ENCODE measurements at places on chromosomes 13 and 19.

DNA sequence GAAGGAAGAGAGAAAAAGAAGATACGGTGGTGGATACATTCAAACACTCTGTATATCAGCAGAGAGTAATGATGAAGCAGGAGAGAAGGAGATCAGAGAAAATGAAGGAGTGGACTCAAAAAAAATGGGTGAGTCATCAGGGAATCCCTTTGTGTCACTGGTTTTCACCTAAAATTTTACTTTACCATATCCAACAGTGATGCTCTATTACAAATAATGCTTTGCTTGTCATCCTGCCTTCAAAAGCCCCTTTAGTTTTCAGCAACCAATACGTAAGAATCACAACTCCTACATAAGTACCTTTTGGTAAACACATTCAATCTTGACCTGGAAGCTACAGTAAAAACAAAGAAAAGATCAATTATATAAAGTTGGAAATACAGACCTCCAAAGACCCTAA is 88.8 kb downstream of the ENOX1 start:
- DNase-seq: no peak

DNA sequence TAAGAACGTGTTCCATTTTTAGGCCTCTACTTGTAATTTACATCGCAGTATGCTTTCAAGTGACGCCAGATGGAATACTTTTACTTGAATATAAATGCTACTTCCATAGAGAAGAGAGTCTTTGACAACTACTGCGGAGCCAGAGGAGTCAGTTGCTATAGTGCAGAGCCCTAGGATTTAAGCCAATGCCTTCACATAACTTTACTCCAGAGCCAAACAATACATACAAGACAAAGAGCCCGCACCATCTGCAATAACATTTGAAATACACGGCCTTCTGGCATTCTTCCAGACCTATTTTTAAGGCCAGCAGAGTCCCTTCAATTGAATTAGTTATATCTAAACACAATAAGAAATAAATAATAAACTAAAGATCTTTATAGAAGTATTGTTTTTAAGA is 59.4 kb downstream of the XPO4 start:
- DNase-seq: no peak

- no peak for DNase-seq
These were observed 58.3 kb upstream of the CLDN10 start for GRCh38 chr13:95494082-95494681.

DNA sequence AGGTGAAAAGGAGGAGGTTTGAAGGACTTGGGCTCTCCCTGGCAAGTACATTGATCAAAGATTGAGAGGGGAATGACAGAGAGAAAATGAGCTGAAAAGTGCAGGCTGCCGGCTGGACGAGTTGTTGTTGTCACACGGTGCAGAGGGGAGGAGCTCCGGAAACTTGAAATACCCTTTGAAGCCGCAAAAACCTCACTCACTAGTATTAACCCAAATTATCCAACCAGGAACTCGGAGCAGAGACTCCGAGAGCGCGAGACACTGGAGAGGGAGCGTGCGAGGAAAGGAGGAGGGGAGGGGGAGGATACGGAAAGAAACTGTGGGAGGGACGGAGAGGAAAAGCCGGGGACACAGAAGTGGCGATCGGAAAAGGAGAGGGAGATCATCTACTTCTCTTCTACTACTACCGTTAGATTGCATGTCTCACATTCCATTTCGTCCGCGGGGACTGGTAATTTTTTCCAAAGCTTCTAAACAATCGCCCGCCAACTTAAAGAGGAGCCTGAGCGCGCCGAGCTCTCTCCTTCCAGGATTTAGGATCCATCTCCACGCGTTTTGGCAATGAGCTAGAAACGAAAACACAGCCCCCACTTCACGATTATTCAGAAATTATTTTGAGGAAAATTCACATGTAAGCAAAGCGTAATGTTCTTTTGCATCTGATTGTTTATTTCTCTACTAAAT is at the start of gene DACH1:
Gene DACH1, minus strand, starts transcription at position 74 of the 684 bp plus-strand sequence.
- DNase-seq: no peak

GRCh38 chr19:41296433-41296871 is 13.5 kb upstream of the CCDC97 start:
- no peak for DNase-seq

- DNase-seq: no peak
These were observed 4.8 kb downstream of the MEGF8 start for GRCh38 chr19:42330241-42330711.

GRCh38 chr13:29362849-29363604 is 232.5 kb downstream of the SLC7A1 start:
- DNase-seq: no peak

- no peak for DNase-seq
These were observed 109.1 kb downstream of the NALCN start for GRCh38 chr13:101307181-101307701.

DNA sequence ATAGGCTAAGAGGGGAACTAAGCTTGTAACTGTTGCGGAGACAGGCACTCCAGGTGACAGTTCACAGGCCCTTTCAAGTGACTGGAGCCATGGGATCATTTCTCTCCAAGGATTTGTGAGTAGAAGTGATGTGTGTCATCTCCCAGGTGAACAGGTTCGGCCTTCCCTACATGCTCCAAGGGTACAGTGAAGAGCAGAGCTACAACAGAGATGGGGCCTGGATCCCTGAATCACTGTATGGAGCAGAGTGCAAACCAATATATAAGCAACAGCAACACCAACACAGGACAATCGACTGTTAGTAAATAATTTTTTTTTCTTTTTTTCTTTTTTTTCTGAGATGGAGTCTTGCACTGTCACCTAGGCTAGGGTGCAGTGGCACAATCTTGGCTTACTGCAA is 15.0 kb downstream of the ZSCAN18 start:
- no peak for DNase-seq

GRCh38 chr19:49057636-49058234 is at the start of gene CGB7:
Gene CGB7 (minus strand): TSS chr19:49057749. CDS start chr19:49055375, 2,374 bp downstream.
- DNase-seq: peak; percentile 43

- DNase-seq: no peak
These were observed 128.6 kb downstream of the DLEU7 start for GRCh38 chr13:50714891-50715290.

- DNase-seq: no peak
These were observed 9.2 kb upstream of the CEACAM18 start for GRCh38 chr19:51469162-51469561.

GRCh38 chr19:42369433-42370067 is 20.5 kb downstream of the CNFN start:
- DNase-seq: no peak

- no peak for DNase-seq
These were observed 645.9 kb downstream of the GPC5 start for GRCh38 chr13:92044351-92044750.

- no peak for DNase-seq
These were observed 330.8 kb downstream of the DLEU7 start for GRCh38 chr13:50512474-50513299.

DNA sequence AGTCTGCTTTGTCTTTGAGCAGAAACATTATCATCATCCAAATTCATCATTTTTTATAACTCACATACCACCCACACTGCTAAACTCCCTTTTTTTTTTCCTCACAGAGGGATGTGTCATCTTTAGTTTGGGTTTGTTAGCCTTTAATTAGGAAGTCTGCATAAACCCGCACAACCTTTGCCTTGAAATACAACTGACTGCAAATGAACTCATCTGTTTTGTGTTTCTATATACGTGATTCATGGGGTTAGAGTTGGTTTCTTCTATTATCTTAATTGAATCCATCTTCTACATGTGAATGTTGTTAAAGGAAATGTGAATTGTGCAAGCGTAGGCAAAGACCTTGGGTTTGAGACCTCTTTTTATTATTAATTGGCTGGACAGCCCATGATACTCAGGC is 102.7 kb downstream of the SLAIN1 start:
- no peak for DNase-seq

DNA sequence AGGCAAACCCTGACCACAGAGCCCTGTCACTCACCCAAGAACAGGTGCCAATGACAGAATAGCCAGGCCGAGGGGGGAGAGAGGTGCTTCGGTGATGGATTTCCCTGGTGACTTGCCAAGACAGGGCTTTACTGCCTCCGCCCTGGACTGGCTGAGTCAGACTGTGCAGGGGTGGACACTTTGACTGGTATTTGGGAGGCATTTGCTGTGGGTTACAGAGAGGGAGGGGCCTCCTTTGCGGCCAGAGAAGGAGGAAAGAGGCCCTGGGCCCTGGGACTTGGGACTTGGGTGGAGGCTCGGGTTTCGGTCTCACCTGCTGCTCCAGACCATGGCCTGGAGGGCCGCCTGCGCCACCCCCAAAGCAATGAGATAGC is 4.6 kb upstream of the EPS8L1 start:
- DNase-seq: no peak

- DNase-seq: no peak
These were observed 853.2 kb downstream of the UQCRFS1 start for GRCh38 chr19:28359431-28360414.

- DNase-seq: no peak
These were observed 270.0 kb downstream of the SLITRK6 start for GRCh38 chr13:85529218-85529594.

GRCh38 chr19:19321141-19321577 is 530 bp downstream of the MAU2 start:
- DNase-seq: no peak

DNA sequence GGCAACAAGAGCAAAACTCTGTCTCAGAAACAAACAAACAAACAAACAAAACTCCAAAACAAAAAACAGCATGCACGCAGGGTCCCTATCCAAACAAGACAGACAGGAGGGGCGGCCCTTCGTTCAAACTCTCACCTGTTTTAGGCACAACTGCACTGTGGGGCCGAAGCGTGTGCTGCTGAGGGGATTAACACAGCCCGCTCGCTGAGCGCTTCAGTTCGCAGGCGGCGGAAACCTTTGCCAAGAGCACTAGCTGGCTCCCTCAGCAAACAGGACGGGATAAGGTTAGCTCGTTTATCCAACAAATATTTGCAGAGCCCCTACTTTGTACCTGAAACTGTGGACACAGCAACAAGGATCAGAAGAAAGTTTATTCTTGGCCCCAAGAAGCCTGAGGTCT is 1.6 kb upstream of the ADPRHL1 start:
- DNase-seq: no peak

DNA sequence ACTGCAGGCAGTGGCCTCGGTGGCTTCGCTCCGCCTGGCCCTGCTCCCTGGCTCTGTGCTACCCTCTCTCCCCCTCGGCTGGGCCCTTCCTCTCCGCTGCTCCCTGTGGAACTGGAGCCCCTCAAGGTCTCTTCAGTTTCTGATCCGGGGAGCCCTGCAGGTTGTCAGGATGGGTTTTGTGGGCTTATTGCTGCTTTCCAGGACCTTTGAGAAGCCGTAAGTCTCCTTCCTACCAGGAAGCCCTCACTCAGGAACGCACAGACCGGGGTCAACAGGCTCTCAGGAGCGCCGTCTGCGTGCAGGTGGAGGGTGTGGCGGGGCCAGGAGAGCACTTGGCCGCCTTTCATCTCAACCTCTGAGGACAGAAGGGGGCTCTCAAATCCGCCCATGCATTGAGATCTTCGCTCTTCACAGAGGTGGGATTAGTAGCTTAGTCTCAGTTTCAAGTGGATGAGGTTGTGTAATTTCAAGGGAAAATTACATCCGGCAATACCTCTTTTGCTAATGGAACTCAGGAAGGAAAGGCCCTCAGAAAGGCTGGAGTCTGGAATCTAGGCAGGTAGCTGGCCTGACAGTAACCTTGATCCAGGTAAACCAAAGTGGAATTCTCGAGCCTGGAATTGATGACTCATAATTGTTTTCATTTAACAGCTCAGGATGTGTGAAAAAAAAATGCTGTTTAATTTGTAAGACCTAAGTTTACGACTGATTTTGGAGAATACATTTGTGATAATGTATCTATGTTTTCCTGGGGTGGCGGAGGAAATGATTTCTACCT is 102.0 kb downstream of the ATP11A start:
- DNase-seq: no peak

GRCh38 chr13:76764429-76764828 is 121.8 kb downstream of the KCTD12 start:
- no peak for DNase-seq

DNA sequence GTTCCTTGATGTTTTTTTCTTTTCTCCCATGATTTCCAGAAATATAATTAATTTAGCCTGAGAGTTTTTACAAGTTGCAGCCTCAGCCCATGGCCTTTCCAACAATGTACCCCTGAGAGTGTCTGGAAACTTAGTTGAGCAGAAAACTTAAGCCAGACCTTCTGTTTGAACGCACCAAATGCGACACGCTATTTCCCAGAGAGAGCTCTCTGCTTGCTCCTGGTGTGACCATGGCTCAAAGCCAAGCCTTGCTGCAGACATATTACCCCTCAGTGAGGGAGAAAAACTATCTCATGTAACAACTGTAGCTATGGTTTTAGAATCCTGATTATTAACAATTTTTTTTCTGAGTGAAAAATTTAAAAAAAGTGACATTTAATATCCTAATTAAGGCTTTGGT is 1204.5 kb upstream of the SLC10A2 start:
- no peak for DNase-seq

- peak; percentile 95 for DNase-seq
These were observed 1.0 kb downstream of the PRMT1 start for GRCh38 chr19:49677901-49678674.

- DNase-seq: no peak
These were observed 65.1 kb downstream of the TM9SF2 start for GRCh38 chr13:99566125-99567083.

- DNase-seq: no peak
These were observed 67.0 kb downstream of the FREM2 start for GRCh38 chr13:38753878-38754277.

DNA sequence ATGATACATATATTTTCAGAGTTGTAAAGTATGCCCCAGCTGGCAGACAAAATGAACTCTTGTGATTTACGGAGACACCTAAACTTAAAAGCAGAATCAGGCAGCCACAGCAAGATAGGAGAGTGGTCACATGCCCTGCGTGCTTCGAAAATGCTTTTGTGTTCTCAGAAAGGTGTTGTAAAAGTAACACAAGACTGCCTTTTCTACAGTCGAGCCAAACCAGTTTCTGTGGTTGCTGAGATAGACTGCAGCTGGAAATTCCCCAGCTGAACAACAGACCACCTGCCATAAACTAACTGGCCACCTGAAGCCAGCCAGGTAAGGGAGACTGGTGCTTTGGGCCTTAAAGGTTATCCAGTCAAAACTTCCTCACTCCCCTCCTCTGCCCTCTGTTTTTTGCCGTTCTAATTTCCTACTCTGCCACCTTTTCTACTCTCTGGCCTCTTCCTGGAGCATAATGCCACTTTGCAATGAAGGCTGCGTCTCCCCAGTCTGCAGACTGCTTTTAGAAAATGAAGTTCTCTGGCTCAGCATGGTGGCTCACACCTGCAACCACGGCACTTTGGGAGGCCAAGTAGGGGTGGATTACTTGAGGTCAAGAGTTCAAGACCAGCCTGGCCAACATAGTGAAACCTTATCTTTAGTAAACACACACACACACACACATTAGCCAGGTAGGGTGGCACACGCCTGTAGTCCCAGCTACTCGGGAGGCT is 381.2 kb upstream of the SLITRK1 start:
- DNase-seq: no peak

- DNase-seq: no peak
These were observed 97.0 kb upstream of the MBNL2 start for GRCh38 chr13:97124915-97125809.

GRCh38 chr13:97043302-97043701 is 49.0 kb upstream of the OXGR1 start:
- DNase-seq: no peak

- DNase-seq: no peak
These were observed 11.7 kb downstream of the NECTIN2 start for GRCh38 chr19:44857837-44858236.

Measured in omental fat pad (tissue), 4 donors.